ENCODE measurements at places on chromosomes 5 and 9.

- DNase-seq, result no peak
These were observed 509.8 kb upstream of the CHD1 start for GRCh38 chr5:99438619-99439018.

- no peak for DNase-seq
These were observed 87.2 kb upstream of the RAPGEF1 start for GRCh38 chr9:131826966-131827525.

DNA sequence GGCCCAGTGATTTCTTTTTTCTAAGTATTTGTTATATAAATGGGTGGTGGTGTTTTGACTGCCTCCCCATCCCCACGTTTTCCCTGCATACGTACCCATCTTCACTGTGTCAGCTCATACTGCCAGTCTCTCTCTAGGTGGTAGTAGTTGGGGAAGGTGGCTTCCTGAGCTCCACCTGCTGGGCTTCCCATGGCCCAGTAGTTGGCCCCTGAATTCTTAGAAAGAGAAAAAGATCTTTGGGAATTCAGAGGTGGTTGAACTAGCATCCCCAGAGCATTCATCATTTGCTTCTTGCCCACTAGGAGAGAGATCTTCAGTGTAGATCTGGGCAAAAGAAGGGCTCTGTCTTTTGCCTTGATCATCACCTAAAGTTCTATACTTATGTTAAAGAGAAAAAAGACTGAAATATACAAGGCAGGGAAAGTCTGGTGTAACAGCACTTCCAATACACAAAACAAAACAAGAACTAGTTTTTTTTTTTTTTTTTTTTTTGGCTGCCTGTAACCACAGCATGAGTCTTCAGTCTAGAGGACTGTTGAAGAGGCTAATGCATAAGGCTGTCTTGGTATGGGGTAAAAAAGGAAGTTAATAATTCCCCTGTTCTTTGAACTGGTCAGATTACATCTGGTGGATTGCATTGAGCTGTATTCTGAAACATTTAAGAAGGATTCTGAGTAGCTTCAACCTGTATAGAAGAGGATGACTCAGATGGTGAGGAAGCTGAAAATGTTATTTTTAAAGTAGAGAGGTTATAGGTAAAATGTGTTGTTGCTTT is 128.7 kb downstream of the ATG10 start:
- DNase-seq, result no peak

DNA sequence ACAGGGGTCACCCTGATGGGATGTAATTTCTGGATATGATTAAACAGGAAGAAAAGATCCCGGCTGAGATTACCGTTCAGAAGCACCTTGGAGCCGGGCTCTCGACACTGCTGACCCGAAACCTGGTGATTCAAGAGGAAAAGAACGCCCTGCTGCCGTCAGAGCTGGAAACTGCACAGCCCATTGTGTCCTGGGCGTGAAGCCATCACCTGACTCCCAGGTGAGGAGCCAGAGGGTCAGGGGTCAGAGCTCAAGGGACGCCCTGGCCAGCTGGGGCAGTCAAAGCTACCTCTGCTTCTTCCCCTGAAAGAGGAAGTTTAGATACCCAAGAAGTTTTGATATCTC is 17.8 kb upstream of the SLC12A7 start:
- no peak for DNase-seq

DNA sequence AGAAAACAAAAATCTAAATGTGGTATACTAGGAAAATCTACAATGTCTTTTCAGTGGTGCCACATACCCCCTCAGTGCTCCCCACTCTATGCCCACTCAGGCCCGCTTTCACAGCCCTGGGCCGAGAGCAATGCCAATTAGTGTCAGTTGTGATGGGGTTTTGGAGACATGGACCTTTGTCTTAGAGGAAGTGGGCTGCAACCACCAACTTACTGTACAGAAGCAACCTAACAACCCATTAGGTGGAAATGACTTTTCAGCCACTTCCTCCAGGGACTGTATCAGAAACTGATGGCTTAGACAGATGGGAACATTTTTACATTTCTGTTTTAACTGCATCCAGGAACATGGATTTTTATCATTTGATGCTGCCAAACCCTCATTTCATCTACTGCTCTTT is 268.0 kb downstream of the BNC2 start:
- DNase-seq, result no peak
